PC-9 (cell line): ENCODE measurements at places on chromosomes 2 and 18. TPM values are rescaled to one million over a fixed set of nuclear protein-coding genes. Genes with fewer than 3 reads are reported as not detected.

Gene PLGLB1
- 2.7 and 5.7 TPM in 2 replicates for total RNA-seq

Gene LIMS2
- 1.4 and 2.5 TPM in 2 replicates for total RNA-seq

Gene TLX2
- total RNA-seq, result 3.1 and 3.8 TPM in 2 replicates

Gene ZNF407
- total RNA-seq, result 8.7 and 13.4 TPM in 2 replicates

Gene ATP6V1C2
- total RNA-seq, result not detected in 2 replicates

GRCh38 chr2:42663828-42664227 is 95.4 kb downstream of the MTA3 start:
- H3K27me3 ChIP-seq, result no peaks in the 10 kb centered on the region
- no peak overlapping the region for H3K27ac ChIP-seq
- no peak overlapping the region for H3K4me3 ChIP-seq

DNA sequence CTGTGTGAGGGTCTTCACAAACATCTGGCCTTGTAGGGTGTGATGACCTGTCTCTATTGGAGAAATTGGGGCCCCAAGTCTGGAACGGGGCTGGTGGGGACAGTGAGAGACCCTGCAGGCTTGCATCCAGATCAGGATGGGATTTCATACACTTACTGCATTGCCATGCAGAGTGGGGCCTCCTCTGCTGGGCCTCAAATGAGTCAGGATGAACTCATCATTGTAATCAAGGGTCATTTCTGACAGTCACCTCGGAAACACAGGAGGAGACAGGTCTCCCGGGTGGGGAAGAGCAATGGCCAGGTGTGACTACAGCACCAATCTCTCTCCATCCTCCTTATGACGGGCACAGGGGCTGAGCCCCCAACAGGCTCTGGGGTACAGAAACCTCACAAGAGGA is 48.1 kb upstream of the GALR1 start:
- H3K4me3 ChIP-seq, result no peak overlapping the region
- 0 out of 2 replicates have a peak, but pooled peaks cover 6% of the 10 kb centered on the region for H3K4me1 ChIP-seq
- DNase-seq, result no peak
- H3K27ac ChIP-seq, result no peak overlapping the region

GRCh38 chr2:27954771-27955383 is 64.3 kb downstream of the BABAM2 start:
- H3K4me1 ChIP-seq, result peaks cover 61% of the 10 kb centered on the region
- no peak overlapping the region; the same call in 1 of the 2 replicates for H3K4me3 ChIP-seq
- DNase-seq, result peak; percentile 48
- H3K36me3 ChIP-seq, result peaks cover 17% of the 10 kb centered on the region; the same call in 1 of the 2 replicates
- no peaks in the 10 kb centered on the region for H3K27me3 ChIP-seq

DNA sequence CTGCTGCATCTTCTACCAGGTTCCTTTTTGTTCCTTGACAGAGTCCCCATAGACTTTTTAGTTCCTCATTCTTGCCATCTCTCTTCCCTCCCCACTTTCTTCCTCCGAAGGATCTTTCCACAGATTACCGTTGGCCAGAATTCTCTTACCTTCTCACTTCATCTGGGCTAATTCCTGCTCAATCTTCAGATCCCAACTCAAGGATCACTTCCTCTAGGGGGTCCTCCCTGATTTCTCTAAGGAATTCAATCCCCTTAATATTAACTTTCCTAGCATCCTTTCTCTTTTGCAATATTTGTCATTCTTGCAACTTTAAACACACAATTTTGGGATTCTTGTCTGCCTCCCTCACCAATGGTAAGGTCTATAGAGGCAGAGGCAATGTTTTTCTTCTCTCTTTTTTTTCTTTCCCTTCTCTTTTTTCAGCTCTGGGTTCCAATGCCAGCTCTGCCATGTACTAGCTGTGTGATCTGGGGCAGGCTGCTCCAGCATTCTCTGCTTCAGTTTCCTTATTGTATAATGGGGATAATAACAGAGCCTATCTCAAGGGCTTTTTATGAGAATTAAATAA is 5.4 kb upstream of the KCNE4 start:
- no peak overlapping the region for H3K4me3 ChIP-seq
- no peaks in the 10 kb centered on the region for H3K36me3 ChIP-seq
- no peaks in the 10 kb centered on the region for H3K27me3 ChIP-seq
- H3K27ac ChIP-seq, result no peak overlapping the region

GRCh38 chr2:142980246-142981068 is 103.0 kb downstream of the KYNU start:
- peaks cover 4% of the 10 kb centered on the region; the same call in 1 of the 2 replicates for H3K36me3 ChIP-seq
- no peaks in the 10 kb centered on the region for H3K27me3 ChIP-seq
- peak overlapping the region; percentile 73 for H3K27ac ChIP-seq

- H3K4me1 ChIP-seq, result no peaks in the 10 kb centered on the region
- no peak overlapping the region for H3K27ac ChIP-seq
- peaks cover 75% of the 10 kb centered on the region for H3K27me3 ChIP-seq
- DNase-seq, result no peak
These were observed 52.2 kb downstream of the SMIM21 start for GRCh38 chr18:75375341-75375740.

DNA sequence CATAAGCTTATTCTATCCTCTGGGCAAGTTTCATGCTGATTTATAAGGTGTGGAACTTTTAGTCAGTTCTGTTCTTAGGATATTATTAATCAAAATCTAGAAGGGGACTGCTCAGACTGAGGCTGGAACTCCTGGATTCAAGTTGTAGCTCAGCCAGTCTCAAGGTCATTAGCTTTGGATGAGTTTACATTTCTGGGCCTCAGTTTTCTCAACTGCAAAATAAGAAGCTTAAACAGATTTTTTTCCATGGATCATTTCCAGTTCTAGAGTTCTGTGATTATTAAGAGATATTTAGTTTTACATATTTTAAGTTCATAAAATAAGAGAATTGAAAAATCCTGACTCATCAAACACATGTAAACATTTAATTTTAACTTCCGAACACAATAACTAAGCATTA is 442.5 kb upstream of the PKDCC start:
- H3K27me3 ChIP-seq, result no peaks in the 10 kb centered on the region
- no peak overlapping the region for H3K4me3 ChIP-seq
- no peaks in the 10 kb centered on the region for H3K36me3 ChIP-seq
- no peak for DNase-seq
- no peaks in the 10 kb centered on the region for H3K4me1 ChIP-seq

- no peak for DNase-seq
These were observed 549.8 kb upstream of the NRXN1 start for GRCh38 chr2:51581636-51582267.

- H3K4me1 ChIP-seq, result 0 out of 2 replicates have a peak, but pooled peaks cover 19% of the 10 kb centered on the region
- peak; percentile 22 for DNase-seq
- H3K4me3 ChIP-seq, result peak overlapping the region; percentile 82
- peaks cover 27% of the 10 kb centered on the region; the same call in 1 of the 2 replicates for H3K27me3 ChIP-seq
These were observed 142.6 kb downstream of the MEIS1 start for GRCh38 chr2:66577321-66578053.

DNA sequence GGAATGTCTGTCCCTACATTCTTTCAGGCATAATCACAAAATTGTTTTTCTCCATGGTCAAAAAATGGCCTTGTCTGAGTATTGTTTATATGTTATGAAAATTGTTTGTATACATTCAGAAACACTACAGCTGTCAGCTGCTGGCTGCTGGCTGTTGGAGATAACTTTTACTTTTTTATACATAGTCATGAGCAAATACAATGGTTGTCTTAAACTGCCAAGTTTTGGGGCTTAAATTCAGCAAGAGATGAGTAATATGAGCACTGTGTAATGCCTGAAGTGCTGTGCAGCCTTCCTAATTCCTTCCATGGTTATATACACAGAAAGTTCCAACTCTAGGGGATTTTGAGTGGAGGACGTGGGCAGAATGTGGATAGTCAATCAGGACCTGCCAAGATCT is 168.9 kb upstream of the RMP24 start:
- no peak overlapping the region for H3K27ac ChIP-seq
- H3K4me1 ChIP-seq, result no peaks in the 10 kb centered on the region
- DNase-seq, result no peak
- H3K27me3 ChIP-seq, result no peaks in the 10 kb centered on the region
- no peak overlapping the region for H3K4me3 ChIP-seq

- H3K36me3 ChIP-seq, result no peaks in the 10 kb centered on the region
- no peak for DNase-seq
- H3K4me1 ChIP-seq, result no peaks in the 10 kb centered on the region
- H3K27me3 ChIP-seq, result no peaks in the 10 kb centered on the region
- H3K27ac ChIP-seq, result no peak overlapping the region
These were observed 34.1 kb downstream of the AGAP1 start for GRCh38 chr2:235527806-235528469.

GRCh38 chr2:5287558-5288334 is 404.4 kb upstream of the SOX11 start:
- no peaks in the 10 kb centered on the region for H3K36me3 ChIP-seq
- DNase-seq, result no peak
- H3K4me3 ChIP-seq, result no peak overlapping the region
- H3K4me1 ChIP-seq, result no peaks in the 10 kb centered on the region
- H3K27me3 ChIP-seq, result no peaks in the 10 kb centered on the region

DNA sequence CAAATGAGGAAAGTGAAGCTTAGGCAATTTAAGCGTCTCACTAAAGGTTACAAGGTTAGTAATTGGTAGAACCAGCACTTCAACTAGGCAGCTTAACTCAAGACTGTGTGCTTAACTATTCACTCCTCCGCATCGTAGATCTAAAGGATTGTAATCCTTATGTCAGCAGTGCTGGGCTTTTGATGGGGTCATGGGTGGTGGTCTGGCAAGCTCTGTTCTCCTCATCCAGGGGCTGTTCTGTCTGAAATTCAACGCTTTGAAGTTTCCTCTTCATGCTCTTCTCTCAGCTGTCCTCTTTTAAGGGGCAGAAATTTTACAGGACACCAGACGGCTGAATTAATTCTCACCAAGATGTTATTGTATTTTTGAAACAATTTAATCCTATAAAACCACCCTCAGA is 165.5 kb upstream of the FAM98A start:
- H3K36me3 ChIP-seq, result no peaks in the 10 kb centered on the region
- no peak for DNase-seq
- no peak overlapping the region for H3K4me3 ChIP-seq

- H3K27me3 ChIP-seq, result peaks cover 78% of the 10 kb centered on the region
- no peak for DNase-seq
- no peak overlapping the region for H3K27ac ChIP-seq
- H3K4me1 ChIP-seq, result no peaks in the 10 kb centered on the region
- H3K36me3 ChIP-seq, result no peaks in the 10 kb centered on the region
- no peak overlapping the region for H3K4me3 ChIP-seq
These were observed 90.6 kb downstream of the LDLRAD4 start for GRCh38 chr18:13309031-13309747.

DNA sequence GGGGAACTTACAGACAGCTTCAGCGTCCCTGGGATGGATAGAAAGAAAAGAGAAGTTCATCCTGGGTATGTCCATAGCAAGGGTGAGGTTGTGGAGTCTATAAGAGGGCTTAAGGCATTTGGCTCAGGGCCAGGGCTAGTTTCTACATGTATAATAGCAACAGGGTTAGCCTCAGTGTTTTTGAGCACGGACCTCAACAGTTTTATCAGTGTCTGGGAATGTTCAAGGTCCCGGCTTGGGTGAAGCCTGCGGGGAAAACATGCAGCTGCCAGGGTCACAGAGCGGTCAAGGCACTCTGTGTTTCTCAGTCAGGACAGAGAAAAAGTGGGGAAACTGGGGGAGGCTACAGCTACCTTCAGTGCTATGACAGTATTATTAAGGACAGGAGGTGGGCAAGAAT is 427.7 kb upstream of the HS6ST1 start:
- no peaks in the 10 kb centered on the region for H3K4me1 ChIP-seq
- H3K27me3 ChIP-seq, result peaks cover 25% of the 10 kb centered on the region
- H3K27ac ChIP-seq, result no peak overlapping the region
- no peaks in the 10 kb centered on the region for H3K36me3 ChIP-seq
